ENCODE measurements at places on chromosomes 5 and 9.
A peak's percentile ranks its signal among the peaks of the same experiment; 100 is the strongest.

GRCh38 chr5:173542964-173543363, 73.5 kb downstream of the BOD1 start:
- no peak for DNase-seq

- DNase-seq: no peak
These were observed 22.3 kb downstream of the ATPSCKMT start for GRCh38 chr5:10227379-10227778.

GRCh38 chr5:153573326-153574033, 83.0 kb downstream of the GRIA1 start:
- DNase-seq: no peak

DNA sequence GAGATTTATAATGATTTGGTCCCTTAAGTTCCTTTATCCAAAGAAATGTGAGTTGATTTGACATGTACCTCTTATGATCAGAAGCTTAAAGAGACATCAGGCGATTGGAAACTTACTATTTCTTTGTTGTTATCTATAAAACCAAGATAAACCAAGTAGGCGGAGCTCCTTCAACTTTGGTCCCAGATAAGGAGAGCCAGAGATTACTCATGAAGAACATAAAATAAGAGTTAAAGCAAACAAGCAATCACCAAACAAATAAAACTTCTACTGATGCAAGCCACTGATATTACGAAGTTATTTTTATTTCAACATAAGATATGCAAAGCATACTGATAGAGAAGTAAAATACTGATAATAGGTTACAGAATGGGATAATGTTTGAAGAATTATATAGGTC, 141.5 kb upstream of the CDH18 start:
- DNase-seq: no peak

GRCh38 chr9:21974722-21975409, 19.3 kb downstream of the CDKN2A start:
- peak; percentile 81 for DNase-seq

GRCh38 chr5:173542159-173542558, 74.3 kb downstream of the BOD1 start:
- no peak for DNase-seq

DNA sequence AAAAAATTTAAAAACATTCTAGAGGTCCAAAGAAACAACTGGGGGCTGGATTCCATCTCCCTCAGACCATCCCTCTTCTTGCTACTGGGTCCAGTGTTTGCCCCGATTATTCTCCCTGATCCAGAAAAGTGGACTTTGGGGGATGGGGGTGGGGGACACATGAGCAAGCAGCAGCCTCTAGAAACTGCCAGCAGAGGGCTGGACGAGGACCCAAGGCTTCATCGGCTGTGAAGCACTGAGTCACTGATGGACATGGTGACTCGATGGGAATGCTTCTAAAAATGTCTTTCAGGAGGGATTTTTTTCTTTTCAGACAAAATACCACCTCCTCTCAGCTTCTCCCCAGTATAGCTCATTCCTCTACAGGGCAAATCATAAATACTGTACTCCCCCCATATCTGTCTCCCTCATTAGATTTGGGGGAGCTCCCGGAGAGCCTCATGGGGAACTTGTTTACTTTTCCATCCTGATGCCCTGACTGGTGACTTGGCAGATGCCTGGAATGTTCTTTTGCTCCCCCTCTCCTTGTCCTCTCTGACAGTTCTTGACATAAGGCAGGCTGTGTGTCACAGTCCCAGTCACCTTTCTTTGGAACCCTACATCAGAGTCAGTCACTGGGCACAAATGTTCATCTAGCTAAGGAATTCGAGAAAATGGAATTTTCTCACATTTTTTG, 67.2 kb upstream of the STC2 start:
- DNase-seq: peak; percentile 44

DNA sequence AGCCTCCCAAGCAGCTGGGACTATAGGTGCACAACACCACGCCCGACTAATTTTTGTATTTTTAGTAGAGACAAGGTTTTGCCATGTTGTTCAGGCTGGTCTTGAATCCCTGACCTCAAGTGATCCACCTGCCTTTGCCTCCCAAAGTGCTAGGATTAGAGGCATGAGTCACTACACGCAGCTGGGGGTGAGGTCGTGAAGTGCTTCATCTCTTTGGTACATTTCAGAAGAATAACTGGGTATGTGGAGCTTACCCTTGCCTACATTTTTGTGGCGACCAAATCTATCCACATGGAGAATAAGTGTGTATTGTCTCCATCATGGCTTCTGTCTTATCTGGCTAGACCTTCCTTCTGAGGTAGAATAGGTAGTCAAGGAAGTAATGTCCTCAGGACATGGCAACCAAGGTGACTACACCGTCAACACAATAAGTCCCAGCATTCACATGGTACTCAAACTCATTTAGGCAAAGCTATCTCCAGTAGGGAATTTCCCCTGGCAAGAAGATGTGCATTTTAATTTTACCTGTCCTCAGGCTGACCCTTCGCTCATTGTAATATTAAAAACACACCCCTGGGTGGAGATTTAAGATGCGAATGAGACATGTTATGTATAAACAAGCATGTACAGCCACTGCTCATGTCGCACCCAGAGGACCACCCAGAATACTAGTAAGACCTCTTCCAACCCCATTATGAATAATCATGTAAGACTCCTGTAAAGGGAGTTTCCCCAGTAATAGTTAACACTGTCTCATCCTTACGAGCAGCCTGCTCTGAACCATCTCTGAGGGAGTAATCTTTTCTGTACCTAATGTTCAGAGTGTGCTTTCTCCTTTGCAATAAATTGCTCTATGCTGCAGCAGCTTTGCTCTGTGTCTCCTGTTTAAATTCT, 1173.2 kb downstream of the TAF11L14 start:
- no peak for DNase-seq

GRCh38 chr5:152606776-152607364, 201.8 kb upstream of the NMUR2 start:
- no peak for DNase-seq

GRCh38 chr5:91007251-91007650, 375.9 kb downstream of the ARRDC3 start:
- DNase-seq: no peak

DNA sequence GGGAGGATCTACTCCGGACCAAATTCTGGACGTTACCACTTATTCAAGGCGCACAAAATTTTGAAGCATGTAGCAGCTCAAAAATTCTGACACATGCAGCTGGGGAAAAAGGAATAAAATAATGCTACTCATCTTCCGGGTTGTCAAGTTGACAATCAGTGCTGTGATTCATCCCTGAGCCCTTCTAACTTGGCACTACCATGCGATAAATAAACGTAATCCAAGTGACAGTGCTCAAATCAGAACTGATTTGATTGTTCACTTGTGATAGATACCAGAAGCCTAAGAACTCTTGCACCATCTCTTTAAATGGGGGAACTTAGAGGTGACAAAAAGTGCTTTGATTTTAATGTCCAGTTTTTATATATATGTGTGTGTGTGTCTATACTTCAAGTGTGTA, 230.2 kb upstream of the TLE4 start:
- DNase-seq: no peak

GRCh38 chr5:14086261-14086660, 56.9 kb upstream of the TRIO start:
- no peak for DNase-seq

- DNase-seq: no peak
These were observed 77.6 kb upstream of the ADRA1B start for GRCh38 chr5:159838551-159839222.

GRCh38 chr5:73378070-73378469, 70.5 kb downstream of the FOXD1 start:
- no peak for DNase-seq

DNA sequence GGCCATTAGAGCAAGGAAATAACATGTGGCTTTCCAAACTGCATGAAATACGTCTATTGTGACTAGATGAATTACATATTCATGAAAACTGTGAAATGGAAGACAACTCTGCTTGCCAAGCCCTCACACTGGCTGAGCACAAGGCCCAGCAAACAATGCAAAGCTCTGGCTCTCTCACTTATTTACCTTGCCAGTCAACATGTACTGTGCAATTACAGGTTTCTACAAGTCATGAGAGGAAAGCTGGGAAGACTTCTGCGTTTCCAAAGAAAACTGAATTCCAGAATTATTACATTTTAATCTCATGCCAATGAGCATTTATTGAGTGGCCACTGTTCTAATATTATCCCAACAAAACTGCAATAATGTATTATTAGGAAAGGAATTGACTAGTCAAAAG, 12.1 kb upstream of the C5orf63 start:
- DNase-seq: no peak
